ENCODE measurements at places on chromosomes 3 and 15.

DNA sequence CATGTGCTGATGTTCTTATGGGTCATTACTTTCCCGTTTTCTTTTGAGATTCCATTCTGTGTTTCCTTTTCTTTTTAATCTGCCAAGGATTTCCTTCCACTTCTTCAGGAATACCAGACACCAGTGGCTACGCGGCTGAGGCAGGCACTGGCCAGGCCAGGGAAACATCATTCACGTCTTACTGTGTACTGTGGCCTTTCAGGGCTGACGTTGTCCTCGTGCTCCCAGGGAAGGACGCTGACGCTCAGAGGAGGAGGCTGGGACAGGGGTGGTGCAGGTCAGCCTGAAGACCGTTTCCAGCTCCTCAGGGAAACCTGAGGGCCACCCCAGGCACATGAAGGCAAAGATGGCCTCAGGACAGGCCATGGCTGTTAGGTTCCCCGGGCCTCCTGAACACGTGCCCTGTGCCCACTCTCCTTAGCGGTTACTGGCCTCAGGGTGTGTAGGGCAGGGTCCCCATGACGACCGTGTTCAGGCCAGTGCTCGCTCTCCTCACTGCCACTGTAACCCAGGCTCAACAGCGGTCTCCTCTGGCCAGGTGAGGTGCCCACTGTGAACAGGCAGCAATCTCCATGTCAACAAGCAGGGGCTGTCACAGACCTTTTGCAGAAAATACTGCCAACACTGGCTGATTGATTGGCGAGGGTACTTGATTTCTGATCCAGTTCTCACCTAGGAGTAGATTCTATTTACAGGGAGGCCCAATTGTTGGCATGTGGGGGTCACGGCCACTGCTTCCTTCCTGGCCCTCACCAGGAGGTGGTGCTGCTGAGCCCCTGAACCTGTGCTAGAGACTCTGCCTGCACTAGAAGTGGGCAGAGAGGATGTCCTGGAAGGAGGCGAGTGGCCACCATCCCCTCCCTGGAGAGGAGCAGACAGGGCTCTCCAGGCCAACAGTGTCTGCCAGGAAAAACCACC is 169.5 kb downstream of the ATP10A start:
- no peak for DNase-seq

DNA sequence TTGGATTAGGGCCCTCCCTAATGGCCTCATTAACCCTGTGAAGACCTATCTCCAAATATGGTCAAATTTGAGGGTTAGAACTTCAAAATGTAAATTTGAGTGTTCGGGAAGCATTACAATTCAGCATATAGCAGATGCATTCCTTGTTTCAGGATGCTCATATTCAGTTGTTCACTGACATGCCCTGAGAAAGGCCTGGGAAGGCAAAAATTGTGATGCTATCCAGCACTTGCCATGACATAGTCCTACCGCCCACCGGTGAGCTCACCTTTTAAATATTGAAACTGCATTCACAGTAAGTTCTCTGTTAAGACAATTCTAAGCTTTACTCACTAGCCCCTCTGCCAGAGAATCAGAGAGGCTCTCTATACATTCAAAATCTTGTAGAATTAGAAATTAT is 300.3 kb upstream of the CCDC54 start:
- no peak for DNase-seq

DNA sequence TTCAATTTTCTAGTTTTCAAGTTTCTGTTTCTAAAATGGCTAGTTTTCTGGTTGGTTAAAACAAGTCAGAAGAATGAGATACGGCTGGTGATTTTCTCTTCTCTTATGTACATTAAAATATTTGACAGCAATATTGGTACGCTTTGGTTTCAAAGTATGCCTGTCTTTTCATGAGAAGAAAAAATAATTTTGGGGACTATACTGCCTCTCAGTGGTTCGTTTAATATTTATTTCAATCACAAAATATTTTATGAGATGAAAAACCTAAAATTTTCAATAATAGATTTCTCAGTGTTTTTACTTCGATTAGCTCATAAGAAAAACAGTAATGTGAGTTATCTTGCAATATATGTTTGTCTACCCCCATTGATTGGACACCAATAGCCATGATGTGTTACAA is 72.8 kb upstream of the AADACL2 start:
- DNase-seq: no peak

DNA sequence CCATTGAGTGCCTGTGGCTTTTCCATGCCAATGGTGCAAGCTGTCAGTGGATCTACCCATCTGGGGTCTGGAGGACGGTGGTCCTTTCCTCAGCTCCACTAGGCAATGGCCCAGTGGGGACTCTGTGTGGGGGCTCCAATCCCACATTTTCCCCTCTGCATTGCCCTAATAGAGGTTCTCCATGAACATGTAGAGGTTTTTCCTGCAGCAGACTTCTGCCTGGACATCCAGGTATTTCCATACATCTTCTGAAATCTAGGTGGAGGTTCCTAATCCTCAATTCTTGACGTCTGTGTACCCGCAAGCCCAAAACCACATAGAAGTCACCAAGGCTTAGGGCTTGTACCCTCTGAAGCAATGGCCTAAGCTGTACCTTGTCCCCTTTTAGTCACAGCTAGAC is 703.1 kb downstream of the MCTP2 start:
- DNase-seq: no peak

GRCh38 chr15:70585707-70586034 is 177.7 kb downstream of the UACA start:
- no peak for DNase-seq

- peak; percentile 71 for DNase-seq
Measured at GRCh38 chr3:32467333-32468070, 35.1 kb downstream of the CMTM6 start.

All from CD4-positive, alpha-beta T cell treated with Interleukin-15 for 1 hour (primary cell).